Activated T-helper 2 cell treated with anti-CD3 and anti-CD28 coated beads, Interferon-gamma antibody, Interleukin-2, Interleukin-4, amounts not matched to agents 10 μg/mL and 5 μg/mL and 100 μg/mL, durations not matched to agents 14 hours and 24 hours and 36 hours (primary cell): ENCODE measurements at places on chromosomes 1 and 21.

DNA sequence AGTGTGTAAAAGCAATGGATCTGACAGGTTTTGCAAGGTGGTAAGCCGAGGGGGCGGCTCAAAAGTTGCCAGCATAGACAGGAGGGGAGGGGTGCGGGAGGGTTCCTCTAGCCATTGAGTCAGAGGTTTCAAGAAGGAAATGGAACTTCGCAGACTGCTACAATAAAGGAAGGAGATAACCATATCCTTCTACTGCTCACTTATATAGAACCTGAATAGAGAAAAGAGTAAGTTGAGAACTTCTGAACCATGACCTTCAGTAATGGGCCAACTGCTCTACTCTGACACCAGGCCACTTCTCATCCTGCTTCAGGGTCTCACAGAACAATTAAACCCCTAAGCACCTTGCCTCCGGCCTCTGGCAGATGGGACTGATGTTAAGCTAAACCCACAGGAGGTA is 26.3 kb upstream of the BCAR3 start:
- peak; percentile 32 for DNase-seq
- H3K4me3 ChIP-seq, result no peak overlapping the region
- peaks cover 3% of the 10 kb centered on the region for H3K36me3 ChIP-seq
- H3K27ac ChIP-seq, result peak overlapping the region; percentile 74
- peaks cover 74% of the 10 kb centered on the region for H3K4me1 ChIP-seq

GRCh38 chr1:241592273-241592958 is 47.8 kb downstream of the CHML start:
- H3K36me3 ChIP-seq, result peaks cover 10% of the 10 kb centered on the region
- H3K4me1 ChIP-seq, result peaks cover 20% of the 10 kb centered on the region
- DNase-seq, result no peak
- H3K27me3 ChIP-seq, result no peaks in the 10 kb centered on the region

- no peak for DNase-seq
- peaks cover 19% of the 10 kb centered on the region for H3K36me3 ChIP-seq
- H3K27me3 ChIP-seq, result no peaks in the 10 kb centered on the region
- H3K4me1 ChIP-seq, result peaks cover 76% of the 10 kb centered on the region
- H3K27ac ChIP-seq, result no peak overlapping the region
These were observed 26.9 kb downstream of the UCK2 start for GRCh38 chr1:165854101-165854845.

- peaks cover 60% of the 10 kb centered on the region for H3K36me3 ChIP-seq
- H3K27ac ChIP-seq, result peak overlapping the region; percentile 69
- no peaks in the 10 kb centered on the region for H3K27me3 ChIP-seq
- H3K4me1 ChIP-seq, result peaks cover 27% of the 10 kb centered on the region
These were observed 56.1 kb downstream of the MIER1 start for GRCh38 chr1:66980745-66981367.

GRCh38 chr1:232036181-232036933 is 409.8 kb downstream of the DISC1 start:
- peaks cover 1% of the 10 kb centered on the region for H3K27me3 ChIP-seq
- H3K4me3 ChIP-seq, result no peak overlapping the region
- DNase-seq, result no peak
- no peaks in the 10 kb centered on the region for H3K36me3 ChIP-seq
- H3K27ac ChIP-seq, result no peak overlapping the region

- H3K4me3 ChIP-seq, result no peak overlapping the region
- H3K36me3 ChIP-seq, result no peaks in the 10 kb centered on the region
- no peak overlapping the region for H3K27ac ChIP-seq
- no peak for DNase-seq
- peaks cover 11% of the 10 kb centered on the region for H3K27me3 ChIP-seq
These were observed 35.9 kb downstream of the PIK3R3 start for GRCh38 chr1:46096269-46097148.

GRCh38 chr1:182332261-182333060 is 59.1 kb downstream of the GLUL start:
- no peaks in the 10 kb centered on the region for H3K36me3 ChIP-seq
- H3K27ac ChIP-seq, result no peak overlapping the region
- DNase-seq, result no peak
- no peak overlapping the region for H3K4me3 ChIP-seq
- H3K4me1 ChIP-seq, result no peaks in the 10 kb centered on the region
- peaks cover 4% of the 10 kb centered on the region for H3K27me3 ChIP-seq

DNA sequence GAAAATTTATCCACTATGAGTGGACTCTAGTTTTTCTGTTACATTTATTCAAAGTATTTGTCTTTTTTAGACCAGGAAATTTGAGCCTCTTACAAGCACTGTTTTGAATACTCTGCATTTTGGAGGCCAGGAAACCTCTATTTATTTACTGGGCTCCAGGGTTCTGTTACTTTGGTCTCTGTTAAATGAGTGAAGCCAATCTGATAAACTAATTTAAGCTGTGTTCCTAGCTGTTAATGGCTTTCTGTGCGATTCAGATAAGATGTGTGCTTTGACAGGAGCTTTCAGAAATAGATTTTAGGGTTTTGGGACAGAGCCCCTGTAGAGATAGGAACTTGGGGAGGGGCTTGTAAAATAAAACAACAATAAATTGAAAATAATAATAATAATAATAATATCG is 23.9 kb downstream of the ACKR1 start:
- no peaks in the 10 kb centered on the region for H3K4me1 ChIP-seq
- no peaks in the 10 kb centered on the region for H3K27me3 ChIP-seq
- H3K27ac ChIP-seq, result no peak overlapping the region
- H3K4me3 ChIP-seq, result no peak overlapping the region
- no peaks in the 10 kb centered on the region for H3K36me3 ChIP-seq

DNA sequence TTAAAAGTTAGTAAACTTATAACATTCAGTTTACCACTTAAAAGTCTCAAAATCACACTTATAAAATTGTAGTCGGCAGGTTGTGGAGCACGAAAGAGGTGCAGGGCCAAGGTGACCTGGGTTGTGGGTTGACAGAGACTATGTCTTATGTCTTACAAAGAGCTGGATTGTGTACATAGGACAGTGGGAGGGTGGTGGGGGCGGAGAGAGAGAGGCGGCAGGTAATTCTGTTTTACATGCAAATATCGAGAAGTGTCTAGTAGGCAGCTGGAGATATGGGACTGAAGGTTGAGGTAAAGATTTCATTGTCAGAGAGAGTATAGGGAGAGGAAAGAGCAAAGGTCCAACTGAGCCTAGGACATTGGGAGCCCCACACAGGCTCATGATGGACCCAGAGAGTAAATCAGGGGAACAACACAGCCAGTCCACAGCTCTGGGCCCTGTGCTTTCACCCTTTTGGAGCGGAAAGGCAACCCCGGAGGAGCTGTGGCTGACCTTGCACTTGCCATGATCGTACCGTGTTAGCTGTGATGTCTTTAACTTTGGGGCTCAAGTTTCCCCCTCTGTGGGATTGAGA is 28.1 kb upstream of the ZBTB18 start:
- no peak for DNase-seq
- peaks cover 5% of the 10 kb centered on the region for H3K27me3 ChIP-seq
- H3K27ac ChIP-seq, result no peak overlapping the region
- no peaks in the 10 kb centered on the region for H3K36me3 ChIP-seq
- H3K4me3 ChIP-seq, result no peak overlapping the region
- H3K4me1 ChIP-seq, result no peaks in the 10 kb centered on the region

GRCh38 chr1:17849216-17849615 is 94.1 kb downstream of the ACTL8 start:
- H3K36me3 ChIP-seq, result no peaks in the 10 kb centered on the region
- H3K4me1 ChIP-seq, result no peaks in the 10 kb centered on the region
- H3K4me3 ChIP-seq, result no peak overlapping the region
- H3K27ac ChIP-seq, result no peak overlapping the region
- no peak for DNase-seq

GRCh38 chr1:109923131-109923945 is 12.7 kb downstream of the CSF1 start:
- DNase-seq, result no peak
- no peak overlapping the region for H3K4me3 ChIP-seq
- peak overlapping the region; percentile 12 for H3K27ac ChIP-seq
- H3K36me3 ChIP-seq, result peaks cover 92% of the 10 kb centered on the region

GRCh38 chr1:228073857-228074545 is 8.5 kb upstream of the ARF1 start:
- no peaks in the 10 kb centered on the region for H3K27me3 ChIP-seq
- H3K27ac ChIP-seq, result no peak overlapping the region
- H3K36me3 ChIP-seq, result no peaks in the 10 kb centered on the region
- no peak for DNase-seq

GRCh38 chr1:154429118-154429517 is 24.0 kb downstream of the IL6R start:
- H3K27me3 ChIP-seq, result no peaks in the 10 kb centered on the region
- H3K4me1 ChIP-seq, result peaks cover 23% of the 10 kb centered on the region
- DNase-seq, result no peak
- H3K36me3 ChIP-seq, result peaks cover 5% of the 10 kb centered on the region

DNA sequence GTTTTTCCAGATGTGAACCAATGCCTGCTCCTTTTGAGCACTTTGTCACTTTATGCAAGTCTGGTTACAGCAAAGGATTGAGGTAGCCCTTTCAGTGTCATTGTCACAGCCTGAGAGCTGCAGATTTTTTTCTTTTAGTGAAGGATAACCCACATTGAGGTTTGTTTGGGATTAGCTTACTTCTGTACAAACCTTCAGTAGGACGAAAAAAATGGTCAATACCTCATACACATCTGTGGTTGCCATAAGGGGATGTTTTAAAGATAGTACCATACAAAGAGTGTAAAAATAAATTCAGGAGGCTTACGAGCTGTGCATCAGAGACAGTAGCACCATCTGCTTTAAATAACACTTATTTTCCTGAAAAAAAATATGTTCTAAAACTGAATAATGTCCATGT is 566.0 kb downstream of the AJAP1 start:
- no peaks in the 10 kb centered on the region for H3K4me1 ChIP-seq
- H3K27ac ChIP-seq, result no peak overlapping the region
- H3K4me3 ChIP-seq, result no peak overlapping the region

GRCh38 chr1:245788269-245788668 is 633.5 kb downstream of the KIF26B start:
- no peaks in the 10 kb centered on the region for H3K4me1 ChIP-seq
- no peak overlapping the region for H3K4me3 ChIP-seq
- H3K36me3 ChIP-seq, result no peaks in the 10 kb centered on the region
- no peak overlapping the region for H3K27ac ChIP-seq
- H3K27me3 ChIP-seq, result no peaks in the 10 kb centered on the region

DNA sequence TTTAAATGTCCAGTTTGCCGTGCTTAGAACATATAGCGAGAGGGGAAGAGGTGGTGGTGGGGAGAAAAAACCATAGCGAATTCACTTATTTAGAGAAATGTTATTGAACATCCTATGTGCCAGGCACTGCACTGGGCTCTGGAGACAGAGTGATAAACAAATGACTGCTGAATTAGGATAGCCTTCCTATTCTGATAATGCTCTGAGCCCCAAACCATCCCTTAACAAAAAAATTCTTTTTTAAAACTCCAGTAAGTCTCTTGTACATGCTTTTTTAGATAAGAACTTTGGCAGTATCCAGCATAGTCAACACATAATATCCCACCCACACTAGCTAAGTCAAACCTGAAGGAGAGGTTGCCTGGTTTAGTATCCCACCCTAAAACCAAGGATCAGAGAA is 8.5 kb downstream of the SZT2 start:
- H3K36me3 ChIP-seq, result peaks cover 19% of the 10 kb centered on the region
- no peaks in the 10 kb centered on the region for H3K27me3 ChIP-seq
- DNase-seq, result no peak
- H3K4me1 ChIP-seq, result no peaks in the 10 kb centered on the region
- H3K4me3 ChIP-seq, result no peak overlapping the region

DNA sequence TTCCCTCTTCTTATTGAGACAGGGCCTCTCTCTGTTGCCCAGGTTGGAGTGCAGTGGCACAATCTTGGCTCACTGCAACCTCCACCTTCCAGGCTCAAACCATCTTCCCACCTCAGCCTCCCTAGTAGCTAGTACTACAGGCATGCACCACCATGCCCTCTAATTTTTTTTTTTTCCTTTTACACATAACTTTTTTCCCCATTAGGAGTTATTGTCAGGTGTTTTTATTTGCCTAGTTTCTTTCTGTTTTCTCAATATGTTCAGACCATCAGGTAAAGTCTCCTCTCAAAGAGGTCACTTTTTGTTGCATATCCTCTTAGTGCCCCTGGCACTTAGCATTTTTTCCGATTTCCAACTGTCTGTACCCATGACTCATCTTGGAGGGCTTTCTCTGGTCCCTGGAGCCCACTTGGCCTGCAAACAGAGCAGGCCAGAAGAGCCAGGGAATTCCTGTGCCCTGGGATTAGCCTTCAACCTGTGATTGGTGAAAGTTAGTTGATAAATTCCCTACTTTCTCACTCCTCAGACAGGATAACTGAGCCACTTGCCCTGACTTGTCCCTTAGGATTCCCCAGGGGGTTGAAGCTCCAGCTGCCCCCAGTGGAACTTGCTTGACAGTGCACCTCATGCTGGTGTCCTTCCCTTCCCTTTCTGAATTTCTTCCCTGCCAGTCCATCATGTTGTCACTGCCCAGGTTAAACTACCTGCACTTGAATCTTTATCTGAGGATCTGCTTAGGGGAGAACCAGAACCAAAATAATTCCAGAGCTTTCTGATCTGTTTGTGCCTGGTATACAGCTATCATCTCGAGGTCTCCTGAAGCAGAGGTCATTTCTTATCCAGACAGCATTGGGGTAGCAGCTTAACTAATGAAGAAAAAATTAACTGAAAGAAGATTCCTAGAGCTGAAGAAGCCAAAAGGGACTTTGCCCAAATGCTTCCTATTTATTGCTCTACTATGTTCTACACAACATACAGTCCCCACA is 2.4 kb downstream of the NTPCR start:
- H3K36me3 ChIP-seq, result peaks cover 30% of the 10 kb centered on the region
- H3K27me3 ChIP-seq, result no peaks in the 10 kb centered on the region
- peaks cover 37% of the 10 kb centered on the region for H3K4me1 ChIP-seq

- H3K4me1 ChIP-seq, result no peaks in the 10 kb centered on the region
- H3K36me3 ChIP-seq, result no peaks in the 10 kb centered on the region
- no peak for DNase-seq
- no peaks in the 10 kb centered on the region for H3K27me3 ChIP-seq
- no peak overlapping the region for H3K27ac ChIP-seq
- no peak overlapping the region for H3K4me3 ChIP-seq
These were observed 101.9 kb downstream of the PRRX1 start for GRCh38 chr1:170765712-170766330.

- H3K27me3 ChIP-seq, result peaks cover 13% of the 10 kb centered on the region
- no peaks in the 10 kb centered on the region for H3K36me3 ChIP-seq
These were observed 7.6 kb upstream of the GADD45A start for GRCh38 chr1:67677408-67677807.

GRCh38 chr1:24562625-24563024 is 6.7 kb downstream of the NCMAP start:
- H3K36me3 ChIP-seq, result no peaks in the 10 kb centered on the region
- H3K27ac ChIP-seq, result no peak overlapping the region
- peaks cover 20% of the 10 kb centered on the region for H3K27me3 ChIP-seq
